Hepatocyte (in vitro differentiated cells): ENCODE measurements at places on chromosomes 12 and 14.

DNA sequence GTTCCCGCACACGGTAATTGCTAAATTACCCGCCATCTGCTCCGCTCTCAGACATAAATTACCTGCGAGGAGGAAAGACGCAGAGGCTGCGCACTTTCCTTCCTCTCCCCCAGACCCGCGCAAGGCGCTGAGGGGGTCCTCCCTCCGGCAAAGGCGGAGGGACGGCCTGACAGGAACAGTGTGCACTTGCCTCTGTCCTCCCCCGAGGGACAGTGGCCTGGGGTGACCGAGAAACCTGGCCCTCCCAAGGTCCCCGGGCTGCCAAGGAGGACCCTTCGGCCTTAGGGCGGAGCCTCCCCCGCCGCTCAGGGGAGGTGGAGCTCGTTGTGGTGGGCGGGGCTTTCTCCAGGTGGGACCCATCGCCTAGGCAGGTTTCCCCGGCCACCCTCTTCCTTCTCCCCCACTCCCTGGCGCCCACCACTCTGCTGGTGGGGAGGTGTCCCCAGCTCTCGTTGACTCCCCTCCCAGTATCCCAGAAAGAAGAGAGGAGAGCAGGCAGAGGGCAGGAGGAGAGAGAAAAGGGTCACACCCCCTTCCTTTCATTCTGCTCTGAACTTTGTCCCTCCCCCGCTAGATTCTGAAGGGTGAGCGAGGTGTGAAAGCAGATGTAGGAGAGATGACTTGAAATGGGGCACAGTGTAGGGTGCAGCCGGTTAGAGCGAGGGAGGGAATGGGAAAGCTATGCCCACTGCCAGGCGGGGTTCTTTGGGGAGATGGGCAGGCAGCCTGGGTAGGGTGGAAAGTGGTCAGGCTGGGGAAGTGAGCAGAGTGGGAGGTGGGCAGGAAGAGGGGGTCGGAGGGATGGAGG, 11.4 kb upstream of the CALCOCO1 start:
- DNase-seq: peak; percentile 60

DNA sequence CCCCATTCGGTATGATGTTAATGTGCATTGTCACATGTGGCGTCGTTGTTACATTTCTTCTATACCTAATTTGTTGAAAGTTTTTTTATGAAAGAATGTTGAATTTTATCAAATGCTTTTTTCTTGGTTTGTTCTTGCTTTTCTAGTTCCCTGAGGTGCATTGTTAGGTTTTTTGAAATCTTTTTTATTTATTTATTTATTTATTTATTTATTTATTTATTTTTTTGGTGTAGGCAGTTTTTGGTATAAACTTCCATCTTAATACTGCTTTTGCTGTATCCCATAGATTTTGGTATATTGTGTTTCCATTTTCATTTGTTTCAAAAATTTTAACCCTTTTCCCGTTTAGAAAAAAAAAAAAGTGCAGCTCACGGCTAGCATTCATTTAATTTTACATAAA, 121.1 kb upstream of the HMGA2 start:
- no peak for DNase-seq

GRCh38 chr12:38728894-38729293, 176.5 kb downstream of the CPNE8 start:
- no peak for DNase-seq

- no peak for DNase-seq
These were observed 552.1 kb upstream of the FBXO33 start for GRCh38 chr14:39984323-39984722.

- no peak for DNase-seq
These were observed 11.7 kb downstream of the SP1 start for GRCh38 chr12:53391724-53392123.

DNA sequence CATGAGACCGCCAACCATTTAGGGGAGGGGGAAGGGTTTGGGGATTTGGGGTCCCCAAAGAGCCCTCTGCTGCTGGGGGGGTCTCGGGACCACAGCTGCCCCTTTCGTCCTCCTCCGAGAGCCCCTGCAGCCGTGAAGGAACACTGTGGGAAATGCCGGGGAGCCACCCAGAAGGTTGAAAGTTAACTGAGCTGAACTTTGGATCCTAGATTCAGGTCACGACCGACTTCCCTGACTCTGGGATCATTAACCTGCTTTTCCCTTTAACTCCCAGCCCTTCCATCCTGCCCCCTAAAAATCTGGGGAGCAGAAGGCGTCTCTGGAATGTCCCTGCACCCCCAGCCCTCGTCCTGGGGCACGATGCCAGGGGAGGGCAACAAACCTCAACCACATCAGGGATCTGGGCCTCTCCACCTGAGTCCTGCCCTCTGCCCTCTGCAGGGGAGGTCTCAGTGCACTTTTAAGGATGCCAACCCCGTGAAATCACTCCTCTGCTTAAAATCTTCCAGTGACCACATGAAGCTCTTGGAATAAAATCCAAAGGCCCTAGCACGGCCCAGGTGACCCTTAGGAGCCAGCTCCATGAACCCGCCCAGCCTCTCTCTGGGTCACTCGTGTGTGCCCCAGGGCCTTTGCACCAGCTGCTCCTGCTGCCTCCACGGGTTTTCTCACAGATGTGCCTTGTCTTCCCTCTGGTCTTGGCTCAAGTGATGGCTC, 95.0 kb downstream of the RFLNA start:
- no peak for DNase-seq
